ENCODE measurements at places on chromosomes 11 and 22.

GRCh38 chr11:96008161-96008720 is 84.3 kb upstream of the MTMR2 start:
- DNase-seq = no peak

GRCh38 chr11:8959546-8960166 is 4.6 kb downstream of the TMEM9B start:
- no peak for DNase-seq

DNA sequence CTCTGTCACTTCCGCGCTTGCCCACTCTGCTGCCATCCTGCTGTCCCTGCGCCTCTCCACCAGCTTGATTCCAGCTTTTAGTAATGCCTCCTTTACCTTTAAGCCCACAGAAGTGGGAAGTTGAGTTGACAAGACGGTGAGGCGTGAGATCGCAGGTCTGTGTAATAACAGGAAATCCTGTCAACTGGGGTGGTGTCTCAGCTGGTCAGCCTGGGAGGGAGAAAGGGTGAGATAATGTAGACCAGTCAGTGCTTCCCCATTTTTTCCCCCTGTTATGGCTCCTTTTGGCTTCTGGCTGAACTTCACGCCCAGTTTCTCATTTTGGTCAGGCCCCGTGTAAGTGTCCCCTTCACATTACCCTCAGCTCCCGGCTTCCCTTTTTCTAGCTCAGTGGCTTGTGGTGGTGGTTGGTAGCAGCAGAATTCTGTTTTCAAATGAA is 98.9 kb downstream of the TRAF6 start:
- no peak for DNase-seq

DNA sequence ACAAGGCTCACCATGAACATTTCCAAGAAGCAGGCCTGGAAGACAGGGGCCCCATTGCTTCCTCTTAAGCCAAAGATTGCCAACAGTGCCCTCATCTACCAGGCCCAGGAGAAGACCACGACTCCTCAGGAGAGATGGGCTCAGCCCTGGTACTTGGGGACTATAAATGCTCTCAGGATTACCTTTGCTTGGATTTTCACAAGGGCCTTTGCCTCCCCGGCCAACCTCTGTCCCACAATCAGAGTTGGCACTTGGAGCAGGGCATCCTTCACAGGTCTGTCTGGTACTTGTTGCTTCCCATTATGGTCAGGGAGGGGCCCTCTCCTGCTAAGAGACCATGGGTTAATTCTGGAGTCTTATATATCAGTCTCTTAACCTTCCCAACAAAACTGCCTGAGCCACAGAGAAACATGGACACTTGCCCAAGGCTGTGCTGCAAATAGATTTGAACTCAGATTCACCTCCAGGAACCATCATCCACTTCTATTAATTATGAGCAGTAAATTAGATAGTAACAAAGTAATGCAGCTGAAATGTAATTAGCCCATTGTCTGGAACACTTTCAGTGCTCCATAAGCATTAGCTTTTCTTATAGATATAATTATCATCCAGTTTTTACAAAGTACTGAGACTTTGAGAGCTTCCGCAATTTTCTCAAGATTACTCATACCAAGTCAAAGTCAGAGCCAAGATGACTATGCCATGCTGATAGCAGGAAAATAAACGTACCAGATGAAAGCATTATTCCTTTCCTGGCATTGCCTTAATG is 33.5 kb downstream of the POU2AF3 start:
- no peak for DNase-seq

GRCh38 chr11:2205214-2205720 is 33.7 kb upstream of the TH start:
- DNase-seq = no peak

GRCh38 chr11:74970852-74971395 is 17.8 kb upstream of the NEU3 start:
- no peak for DNase-seq

GRCh38 chr11:60347084-60347797 is 20.2 kb downstream of the MS4A6E start:
- no peak for DNase-seq

- DNase-seq = no peak
Observed at GRCh38 chr22:27115816-27116256, 458.4 kb downstream of the MIAT start.

- DNase-seq = no peak
Observed at GRCh38 chr11:94832604-94833235, 64.6 kb downstream of the AMOTL1 start.

GRCh38 chr11:128494418-128495332 is 92.7 kb downstream of the ETS1 start:
- no peak for DNase-seq

GRCh38 chr11:119339589-119340334 is 921 bp downstream of the C1QTNF5 start:
- peak; percentile 55 for DNase-seq

DNA sequence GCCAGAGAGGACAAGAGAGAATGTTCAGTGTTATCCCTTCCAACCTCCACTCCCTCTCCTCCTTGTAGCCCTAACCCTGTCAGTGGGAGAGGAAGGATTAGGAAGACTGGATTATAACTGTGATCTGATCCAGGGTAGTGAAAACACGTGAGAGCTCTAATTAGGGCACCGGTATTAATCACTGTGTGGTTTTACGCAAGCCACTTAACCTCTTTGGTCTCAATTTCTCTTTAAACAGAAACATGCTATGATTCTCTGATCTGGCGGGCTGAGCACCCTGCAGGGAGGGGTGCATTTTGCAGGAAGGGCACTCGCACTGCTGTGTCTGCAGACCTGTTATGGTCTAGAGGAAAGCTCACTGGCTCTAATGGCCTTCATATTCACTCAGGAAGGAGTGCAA is 11.5 kb downstream of the RPL27A start:
- no peak for DNase-seq

DNA sequence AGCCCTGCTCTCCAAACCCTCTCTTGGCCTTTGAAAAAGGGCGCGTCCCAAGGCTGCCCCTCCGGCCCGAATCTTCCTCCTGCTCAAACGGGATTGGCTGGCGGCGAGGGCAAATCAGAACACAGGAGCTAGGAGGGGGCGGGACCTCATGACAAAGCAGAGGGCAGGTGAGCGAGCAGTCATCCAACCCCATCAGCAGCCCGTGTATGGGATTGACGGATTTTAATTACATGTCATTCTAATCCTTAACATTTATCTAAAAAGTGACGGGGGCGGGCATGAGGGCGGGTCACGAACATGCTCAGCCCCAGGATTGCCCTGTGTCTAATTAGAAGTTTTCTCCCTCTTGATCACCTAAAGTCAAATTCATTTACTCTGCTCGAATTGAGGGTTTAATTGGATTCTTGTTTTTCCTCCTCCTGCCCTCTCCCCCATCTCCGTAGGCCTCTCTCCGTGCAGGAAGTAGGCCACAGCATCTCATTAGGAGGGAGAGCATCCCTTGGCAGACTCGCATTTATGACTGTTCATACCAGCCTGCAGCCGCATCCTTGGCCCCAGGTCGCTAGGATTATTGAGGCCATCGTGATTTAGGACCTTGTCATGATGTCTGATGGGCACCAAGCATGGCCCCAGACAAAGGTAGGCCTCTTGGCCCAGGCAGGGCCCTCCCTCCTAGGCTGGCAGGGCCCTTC is 147.1 kb downstream of the CHST1 start:
- no peak for DNase-seq

DNA sequence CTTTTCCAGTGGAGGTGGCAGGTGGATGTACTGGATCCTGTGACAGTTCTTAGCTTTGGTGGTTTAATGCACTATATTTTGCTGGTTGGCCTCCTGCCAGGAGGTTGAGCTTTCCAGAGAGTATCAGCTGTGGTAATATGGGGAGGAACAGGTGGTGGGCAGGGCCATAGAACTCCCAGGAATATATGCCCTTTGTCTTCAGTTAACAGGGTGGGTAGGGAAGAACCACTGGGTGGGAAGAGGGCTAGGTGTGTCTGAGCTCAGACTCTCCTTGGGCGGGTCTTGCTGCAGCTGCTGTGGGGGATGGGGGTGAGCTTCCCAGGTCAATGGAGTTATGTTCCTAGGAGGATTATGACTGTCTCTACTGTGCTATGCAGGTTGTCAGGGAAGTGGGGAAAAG is 203.8 kb downstream of the DLG2 start:
- no peak for DNase-seq

GRCh38 chr11:123481640-123482039 is 51.6 kb downstream of the GRAMD1B start:
- DNase-seq = no peak

DNA sequence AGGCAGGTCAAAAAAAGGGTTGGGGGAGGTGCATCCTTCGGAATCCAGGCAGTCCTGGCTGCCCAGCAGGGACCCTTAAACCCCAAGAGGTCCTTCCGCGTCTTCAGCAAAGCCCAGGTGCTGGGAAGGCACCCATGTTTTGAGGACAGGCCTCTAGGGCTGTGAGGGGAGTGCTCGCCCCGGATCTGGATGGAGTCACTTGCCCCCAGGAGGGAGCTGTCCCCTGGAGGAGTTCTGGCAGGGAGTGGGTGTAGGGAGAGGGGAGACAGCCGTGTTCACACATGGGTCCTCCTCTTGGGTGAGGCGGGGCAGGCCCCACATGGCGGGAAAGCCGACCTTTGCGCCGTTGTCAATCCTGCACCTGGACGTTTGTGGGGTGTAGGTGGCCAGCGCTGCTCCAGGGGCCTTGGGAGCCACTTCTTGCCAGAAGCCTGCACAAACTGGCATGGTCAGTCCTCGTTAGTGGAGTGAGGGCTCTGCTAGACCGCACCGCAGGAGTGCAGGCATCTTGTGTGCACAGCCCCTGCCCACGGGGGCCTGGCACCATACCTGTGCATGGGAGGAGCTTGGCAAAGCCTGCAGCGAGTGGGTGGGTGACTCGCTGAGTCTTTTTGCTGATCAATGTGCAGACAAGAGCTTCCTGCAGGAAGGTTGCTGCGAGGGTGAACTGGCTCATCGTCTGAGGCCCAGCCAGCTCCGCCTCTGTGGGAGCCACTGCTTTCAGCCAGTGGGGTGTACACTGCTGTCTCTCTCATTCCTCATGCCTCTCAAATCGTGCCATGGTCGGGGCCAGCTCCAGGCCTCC is 16.0 kb downstream of the PPIL2 start:
- peak; percentile 13 for DNase-seq

DNA sequence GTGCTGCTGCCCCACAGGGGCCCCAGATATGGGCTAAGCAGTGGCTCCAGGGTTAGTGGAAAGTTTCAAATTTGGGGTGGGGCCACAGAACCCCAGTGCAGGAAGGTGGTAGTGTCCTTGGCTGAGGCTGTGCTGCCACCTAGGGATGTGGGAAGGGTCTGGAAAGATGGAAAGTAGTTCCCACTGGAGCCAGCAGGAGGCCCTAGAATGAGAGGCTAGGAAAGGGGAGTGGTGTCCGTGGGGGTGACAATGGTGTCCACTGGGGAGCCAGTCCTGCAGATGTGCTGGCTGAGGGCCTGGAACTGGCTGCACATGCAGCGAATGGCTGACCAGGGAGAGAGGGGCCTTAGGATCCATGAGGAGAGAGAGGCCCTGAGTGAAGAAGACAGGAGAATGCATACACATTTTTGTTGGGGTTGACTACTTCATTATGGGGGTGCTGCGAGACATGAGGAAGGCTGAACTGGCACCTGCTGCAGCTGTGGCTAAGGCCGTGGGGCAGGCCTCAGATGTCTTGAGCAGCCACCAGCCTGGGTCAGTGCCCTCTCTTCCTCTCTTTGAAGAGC is 21.1 kb downstream of the RFPL3 start:
- peak; percentile 30 for DNase-seq

DNA sequence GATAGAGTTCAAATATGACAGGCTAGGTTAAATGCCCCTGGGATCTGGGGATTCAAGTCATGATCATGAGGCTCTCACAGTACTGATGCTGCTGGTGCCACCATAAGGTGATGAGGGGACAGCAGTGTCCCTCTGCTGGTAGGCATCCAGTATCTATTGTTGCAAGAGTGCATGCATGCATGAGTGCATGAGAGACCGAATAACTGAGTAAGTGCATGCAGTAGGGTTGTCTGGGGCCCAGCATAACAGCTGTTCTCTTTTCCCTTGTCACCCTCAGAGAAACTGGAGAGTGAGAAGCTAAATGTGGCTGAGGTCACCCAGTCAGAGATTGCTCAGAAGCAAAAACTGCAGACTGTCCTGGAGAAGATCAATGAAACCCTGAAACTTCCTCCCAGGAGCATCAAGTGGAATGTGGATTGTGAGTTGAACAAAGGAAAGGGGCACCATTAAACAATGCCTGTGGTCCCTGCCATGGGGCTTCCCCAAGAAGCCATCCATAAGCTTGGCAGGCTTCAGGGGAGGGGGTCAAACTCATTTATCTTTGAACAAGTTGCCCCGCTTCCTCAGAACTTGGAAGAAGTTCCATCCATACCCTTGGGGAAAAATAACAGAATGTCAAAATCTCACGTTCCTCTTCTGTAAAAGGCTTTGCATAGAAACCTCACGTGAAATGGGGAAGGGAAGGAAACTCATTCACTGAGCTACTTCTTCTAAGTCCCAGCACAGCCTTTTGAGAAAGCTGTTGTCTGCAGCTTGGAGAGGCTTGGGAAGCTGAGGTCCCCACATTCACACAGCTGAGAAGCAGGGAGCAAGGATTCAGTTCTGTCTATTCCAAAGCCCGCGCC is 119.0 kb downstream of the PARVA start:
- DNase-seq = no peak

Data from activated CD4-positive, alpha-beta T cell treated with anti-CD3 and anti-CD28 coated beads, Interleukin-2, amount 50 U/mL, for 48 hours (primary cell).